ENCODE measurements at places on chromosomes 4 and X. TPM values are rescaled to one million over a fixed set of nuclear protein-coding genes. Genes with fewer than 3 reads are reported as not detected.

Gene NOP14
- 28.8 TPM for total RNA-seq

Gene GALNTL6
- not detected for total RNA-seq

Gene MAGEC2
- total RNA-seq = not detected

Gene ANXA10
- not detected for total RNA-seq

Gene SSX2
- total RNA-seq = not detected

Gene SHROOM2
- total RNA-seq = not detected

Gene CXCL3
- 3.0 TPM for total RNA-seq

Gene PNMA6A
- 0.32 TPM for total RNA-seq

Gene CENPVL2
- not detected for total RNA-seq

DNA sequence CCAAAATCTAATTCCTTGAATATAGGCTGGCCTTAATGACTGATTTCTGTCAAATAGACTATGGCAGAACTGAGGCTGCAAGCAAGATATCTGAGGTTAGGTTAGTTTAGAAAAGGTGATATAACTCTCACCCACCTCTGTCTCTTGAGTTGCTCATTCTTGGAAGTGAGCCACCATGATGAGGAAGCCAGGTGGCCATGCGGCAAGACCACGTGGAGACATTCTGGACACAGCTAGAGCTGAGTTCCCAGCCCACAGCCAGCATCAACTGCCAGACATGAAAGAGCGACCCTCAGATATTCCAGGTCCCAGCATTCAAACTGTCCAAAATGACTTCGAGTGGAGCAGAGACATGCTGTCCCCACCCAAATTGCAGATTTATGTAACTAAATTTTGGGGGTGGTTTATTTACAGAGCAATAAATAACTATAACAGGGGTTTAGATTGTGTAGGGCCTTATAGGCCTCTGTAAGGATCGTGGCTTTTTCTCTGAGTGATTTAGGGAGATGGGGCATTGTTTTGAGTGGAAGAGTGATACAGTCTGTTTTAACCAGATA is 33.7 kb downstream of the USP53 start:
- DNase-seq = no peak

- no peak for DNase-seq
Measured at GRCh38 chr4:37726666-37727065, 40.5 kb upstream of the RELL1 start.

- no peak for DNase-seq
Measured at GRCh38 chr4:122842392-122842791, 15.8 kb downstream of the FGF2 start.

DNA sequence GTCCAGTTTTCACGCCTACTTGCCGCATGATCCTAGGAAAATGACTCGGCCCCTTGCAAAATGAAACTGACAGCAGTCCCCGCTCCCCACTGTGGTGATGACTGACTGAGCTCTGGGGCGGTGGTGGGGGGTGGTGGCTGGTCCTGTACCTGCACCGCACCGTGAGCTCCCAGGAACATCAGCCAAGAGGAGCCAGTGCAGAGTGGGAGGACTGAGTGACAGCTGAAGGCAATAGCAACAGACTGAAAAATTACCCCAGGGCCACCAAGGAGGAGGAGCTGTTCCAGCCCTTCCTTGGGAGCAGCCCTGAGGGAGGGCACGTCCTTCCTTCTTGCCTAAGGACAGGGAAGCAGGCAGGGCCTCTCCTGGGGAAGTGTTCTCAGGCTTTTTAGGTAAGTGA is 2.4 kb upstream of the C4orf50 start:
- DNase-seq = no peak

DNA sequence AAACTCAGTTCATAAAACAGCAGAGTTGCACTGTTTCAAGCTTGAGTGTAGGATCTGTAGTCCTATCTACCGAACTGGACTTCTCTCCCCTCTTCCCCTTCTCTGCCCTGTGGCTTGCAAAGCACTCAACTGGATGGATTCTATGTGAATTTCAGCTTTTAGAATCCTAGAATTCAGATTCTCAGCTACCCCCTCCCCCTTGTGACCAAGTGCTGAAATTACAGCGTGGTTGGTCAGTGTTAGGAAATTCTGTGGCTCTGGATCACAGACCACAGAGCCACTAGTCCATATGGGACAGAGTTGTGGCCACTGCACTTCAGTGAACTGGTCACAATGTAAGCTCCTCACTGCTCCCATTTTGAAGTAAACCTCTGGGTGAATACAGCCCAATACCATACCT is 64.6 kb upstream of the TRPC5 start:
- no peak for DNase-seq

DNA sequence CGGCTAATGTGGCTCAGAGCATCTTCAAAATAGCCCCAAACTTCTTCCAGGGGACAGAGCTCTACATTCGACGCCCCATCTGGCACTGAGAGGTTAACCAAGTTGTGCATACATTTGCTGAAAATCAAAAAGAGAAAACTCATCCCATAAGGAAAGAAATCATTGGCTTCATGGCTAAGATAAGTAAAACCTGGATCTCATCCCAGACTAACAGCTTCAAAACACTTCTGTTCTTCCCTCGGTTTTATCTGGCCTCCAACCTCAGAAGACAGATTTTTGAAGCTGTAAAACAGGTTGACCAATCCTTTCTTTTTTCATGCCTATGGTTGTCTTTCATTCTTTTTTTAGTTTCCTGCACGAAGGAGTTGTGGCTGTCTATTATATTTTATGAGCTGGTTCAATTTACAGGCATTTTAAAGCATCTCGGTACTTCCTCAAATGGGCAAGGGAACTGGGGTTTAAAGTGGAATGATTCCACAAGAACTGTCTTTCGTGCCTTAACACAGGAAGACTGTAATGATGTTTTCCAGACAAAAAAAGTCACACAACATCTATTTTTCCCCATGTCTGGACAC is 107.6 kb downstream of the DLG3 start:
- DNase-seq = no peak

DNA sequence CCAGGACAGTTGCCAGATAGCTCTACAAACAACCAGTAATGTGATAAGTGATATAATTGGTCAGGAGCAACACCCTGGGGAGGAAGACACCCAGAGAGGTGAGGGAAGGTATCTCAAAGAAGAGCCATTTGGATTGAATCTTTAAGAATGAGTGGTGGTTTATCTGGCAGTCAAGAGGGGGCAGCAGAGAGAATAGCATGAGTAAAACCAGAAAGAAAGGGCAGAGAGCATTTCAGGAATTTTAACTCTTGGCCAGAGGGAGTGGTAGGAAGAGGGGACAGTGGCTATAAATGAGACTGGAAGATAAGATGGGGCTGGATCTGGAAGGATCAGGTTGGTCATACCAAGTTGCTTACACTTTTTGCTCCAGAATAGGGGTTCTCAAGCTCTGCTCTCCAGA is 5.9 kb upstream of the SEPTIN6 start:
- peak; percentile 55 for DNase-seq

Data from naive thymus-derived CD4-positive, alpha-beta T cell (primary cell).